CD4-positive, alpha-beta memory T cell (primary cell): ENCODE measurements at places on chromosomes 5 and 9. TPM values are rescaled to one million over a fixed set of nuclear protein-coding genes. Genes with fewer than 3 reads are reported as not detected.

The CLIC3 gene
- total RNA-seq, result 3.1 TPM

The MAMDC2 gene
- total RNA-seq, result not detected

The GPR150 gene
- 1.5 TPM for total RNA-seq

The TMOD1 gene
- total RNA-seq, result 2.7 TPM

The PPIC gene
- total RNA-seq, result not detected

The AHRR gene
- total RNA-seq, result 1.2 TPM

The RASEF gene
- not detected for total RNA-seq

GRCh38 chr5:104347119-104347708 is 784.6 kb upstream of the NUDT12 start:
- DNase-seq, result no peak

GRCh38 chr5:116814626-116815385 is 240.2 kb upstream of the SEMA6A start:
- DNase-seq, result no peak

DNA sequence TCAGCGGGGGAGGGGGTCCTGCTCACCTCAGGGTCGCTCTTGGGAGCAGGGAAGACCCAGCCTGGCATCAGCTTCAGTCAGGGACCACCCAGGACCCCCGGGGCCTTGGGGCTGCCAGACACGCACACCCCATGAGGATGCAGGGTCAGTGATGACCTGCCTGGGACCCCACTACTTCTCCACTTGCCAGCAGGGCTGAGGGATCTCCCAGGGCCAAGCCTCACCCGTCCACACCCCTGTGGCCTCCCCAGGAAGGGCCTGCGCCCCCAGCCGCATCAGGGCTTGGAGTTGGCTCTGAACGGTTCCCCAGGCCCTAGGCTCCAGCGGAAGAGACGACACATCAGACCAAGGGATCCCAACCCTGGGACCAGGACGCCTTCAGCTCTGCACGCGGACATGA is 33.7 kb downstream of the SLC12A7 start:
- DNase-seq, result no peak

GRCh38 chr5:97111616-97112015 is 30.8 kb downstream of the LIX1 start:
- DNase-seq, result no peak

DNA sequence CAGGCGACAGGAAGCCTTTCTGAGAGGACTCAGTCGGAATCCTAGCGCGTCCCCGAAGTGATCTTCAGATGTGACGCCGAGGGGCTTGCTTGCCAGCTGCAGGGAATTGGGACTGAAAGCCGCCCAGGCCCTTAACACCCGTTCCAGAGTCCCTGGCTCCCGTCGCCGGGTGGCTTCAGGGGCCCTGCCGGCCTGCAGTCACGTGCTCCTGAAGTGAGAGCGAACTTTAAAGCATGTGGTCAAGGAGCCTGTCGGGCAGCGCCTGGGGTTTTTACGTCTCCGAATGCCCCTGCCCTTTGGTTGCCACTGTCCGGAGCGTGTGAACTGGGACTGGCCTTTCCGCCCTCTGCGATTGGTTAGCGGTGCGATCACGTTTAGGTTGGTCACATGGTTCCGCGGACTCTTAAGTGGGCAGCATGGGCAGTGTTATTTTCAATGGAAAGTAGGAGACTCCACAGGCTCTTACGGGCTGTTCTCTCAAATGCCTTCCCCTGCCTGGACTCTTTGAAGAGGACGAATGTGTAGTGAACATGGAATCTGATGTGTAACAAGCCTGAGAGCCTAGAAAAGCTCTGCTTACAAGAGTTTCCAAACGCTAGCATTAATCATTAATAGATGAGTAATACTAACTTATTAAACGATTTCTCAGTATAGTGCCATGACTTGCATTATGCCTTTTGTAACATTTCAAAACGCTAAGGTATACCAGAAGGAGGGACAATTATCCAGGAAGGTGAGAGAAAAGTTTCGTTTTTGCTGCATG is 1.9 kb downstream of the VLDLR start:
- DNase-seq, result no peak

DNA sequence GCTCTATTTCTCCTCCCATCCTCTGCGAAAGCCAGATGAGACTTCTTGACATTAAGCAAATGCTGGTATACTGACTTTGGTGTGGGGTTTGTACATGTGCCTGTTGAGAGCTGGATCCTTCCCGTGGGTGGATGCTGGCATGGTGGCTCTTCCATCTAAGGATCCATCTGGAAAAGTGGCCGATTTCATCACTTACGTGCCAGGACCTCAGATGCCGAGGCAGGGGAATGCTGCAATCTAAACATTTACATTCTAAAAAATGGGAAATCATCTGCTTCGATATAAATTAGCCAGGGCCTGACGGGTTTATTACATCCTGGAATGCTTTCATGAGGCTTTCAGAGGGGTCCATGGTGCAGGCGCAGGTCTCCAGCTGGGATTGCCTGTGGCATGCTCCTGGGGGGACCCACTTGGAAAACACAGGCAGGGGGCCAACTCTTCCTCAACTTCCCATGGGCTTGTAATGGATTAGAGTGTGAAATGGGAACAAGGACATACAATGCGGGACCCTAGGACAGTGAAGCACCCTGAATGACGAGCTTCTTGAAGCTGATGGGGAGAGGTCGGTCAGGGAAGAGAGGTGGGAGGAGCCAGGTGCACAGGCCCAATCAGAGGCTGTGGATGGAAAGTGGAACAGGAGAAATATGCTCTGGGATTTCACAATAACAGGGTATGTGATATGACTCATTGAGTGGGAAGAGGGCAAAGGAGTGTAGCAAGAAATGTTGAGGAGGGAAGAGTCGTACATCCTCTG is 105.5 kb upstream of the PITX1 start:
- DNase-seq, result no peak

DNA sequence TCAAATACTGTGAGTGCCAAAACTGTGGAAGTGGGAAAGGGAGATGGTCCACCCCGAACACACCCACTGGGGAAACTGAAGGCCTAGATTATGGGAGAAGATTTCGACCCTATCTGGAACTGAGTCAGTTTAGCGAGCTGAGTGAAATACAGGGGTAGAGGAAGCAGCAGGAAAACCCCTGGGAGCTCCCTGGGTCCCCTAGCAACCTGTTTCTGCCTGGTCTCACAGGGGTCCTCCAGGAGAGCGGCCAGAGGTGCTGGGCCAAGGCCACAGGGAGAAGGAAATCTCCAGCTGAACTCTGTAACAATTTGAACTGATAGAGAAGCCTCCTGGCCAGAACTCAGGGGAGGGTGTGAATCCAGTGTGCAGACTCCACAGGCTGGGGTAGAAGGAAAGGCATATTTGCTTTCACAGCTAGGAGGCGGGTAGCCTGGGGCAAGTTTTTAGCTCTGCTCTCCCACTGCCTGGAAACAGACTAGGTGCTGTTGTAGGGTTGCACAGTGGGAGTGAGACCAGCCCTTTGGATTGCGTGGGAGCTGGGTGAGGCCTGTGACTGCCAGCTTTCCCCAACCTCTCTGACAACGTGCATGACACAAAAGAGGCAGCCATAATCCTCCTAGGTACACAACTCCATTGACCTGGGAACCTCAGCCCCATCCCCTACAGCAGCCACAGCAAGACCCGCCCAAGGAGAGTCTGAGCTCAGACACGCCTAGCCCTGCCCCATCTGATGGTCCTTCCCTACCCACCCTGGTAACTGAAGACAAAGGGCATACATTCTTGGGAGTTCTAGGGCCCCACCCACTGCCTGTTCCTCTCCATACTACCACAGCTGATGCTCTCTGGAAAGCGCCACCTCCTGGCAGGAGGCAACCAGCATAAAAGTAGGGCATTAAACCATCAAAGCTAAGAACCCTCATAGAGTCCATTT is 78.8 kb upstream of the GPBP1 start:
- no peak for DNase-seq

- no peak for DNase-seq
These were observed 327.1 kb downstream of the MTRR start for GRCh38 chr5:8196061-8196460.

- no peak for DNase-seq
These were observed 364.2 kb upstream of the CLINT1 start for GRCh38 chr5:158223054-158223600.

DNA sequence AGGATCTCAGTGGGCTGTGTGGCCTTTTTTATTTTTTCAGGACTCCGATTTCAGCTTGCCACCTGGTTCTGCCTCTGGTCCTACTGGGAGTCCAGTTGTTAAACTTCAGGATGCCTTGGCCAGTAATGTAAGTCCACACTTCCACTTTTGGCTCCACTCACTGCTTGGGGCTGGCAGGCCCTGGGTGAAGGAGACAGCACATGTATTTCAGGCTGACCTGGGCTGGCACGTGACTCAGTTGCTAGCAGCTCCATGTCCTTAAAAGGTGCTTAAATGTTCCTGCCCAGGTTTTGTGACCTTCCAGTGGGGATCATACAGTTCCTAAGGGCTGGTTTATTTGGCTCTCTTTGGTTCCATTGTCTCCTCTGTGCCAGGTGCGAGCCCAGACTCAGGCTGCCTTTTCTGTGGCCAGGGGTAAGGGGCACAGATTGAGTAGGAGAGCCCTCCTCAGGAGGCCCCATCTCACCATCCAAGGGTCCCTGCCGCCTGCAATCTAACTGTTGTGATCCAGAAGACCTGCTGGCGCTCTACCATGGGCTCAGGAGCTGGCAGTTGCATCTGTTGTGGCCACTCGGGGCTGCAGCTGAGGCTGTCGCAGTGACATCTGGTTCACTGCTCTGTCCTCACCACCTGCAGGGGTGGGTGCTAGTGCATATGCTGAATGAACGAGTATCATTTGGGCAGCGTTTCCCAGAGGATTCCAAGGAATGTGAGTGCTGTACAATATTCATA is 19.2 kb upstream of the POMT1 start:
- no peak for DNase-seq

GRCh38 chr5:28954074-28954473 is 1915.7 kb upstream of the CDH9 start:
- no peak for DNase-seq
